ENCODE measurements at places on chromosomes 5 and 9.

- no peak for DNase-seq
These were observed 246.3 kb downstream of the IRX2 start for GRCh38 chr5:2505217-2505616.

- no peak for DNase-seq
These were observed 122.0 kb downstream of the WDR70 start for GRCh38 chr5:37501152-37501551.

DNA sequence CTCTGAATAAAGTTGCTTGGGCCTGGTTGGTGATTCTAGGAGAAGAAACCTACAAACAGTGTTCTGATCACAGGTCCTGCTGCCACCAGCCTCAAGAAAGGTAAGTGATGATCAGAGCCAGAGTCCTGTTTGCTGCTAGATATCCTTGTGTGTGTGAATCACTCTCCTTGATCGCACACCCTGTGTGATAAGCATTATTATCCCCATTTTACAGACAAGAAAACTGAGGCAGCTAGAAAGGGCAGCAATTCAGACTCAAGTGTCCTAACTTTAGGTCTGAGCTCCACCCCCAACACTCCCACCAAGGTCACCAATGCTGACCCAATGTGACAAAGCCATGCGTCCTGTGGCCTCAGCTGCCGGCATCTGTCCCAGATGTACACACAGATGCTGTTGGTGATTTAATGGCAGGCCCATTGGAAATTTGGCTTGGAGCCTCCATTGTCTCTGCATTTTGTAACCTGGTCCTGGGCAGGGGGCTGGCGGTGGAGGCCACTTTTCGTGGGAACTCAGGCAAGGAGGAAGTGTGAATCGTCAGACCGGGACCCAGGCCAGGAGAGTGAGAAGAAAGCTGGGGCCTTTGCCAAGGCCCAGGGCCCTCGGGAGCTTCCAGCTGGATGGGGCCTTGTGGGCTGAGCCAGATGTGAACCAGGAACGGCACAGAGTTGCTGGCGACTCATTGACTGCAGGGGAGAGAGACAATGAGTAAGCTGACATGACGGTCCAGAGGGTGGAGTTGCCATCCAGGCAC is 29.8 kb upstream of the GGTA1 start:
- no peak for DNase-seq

DNA sequence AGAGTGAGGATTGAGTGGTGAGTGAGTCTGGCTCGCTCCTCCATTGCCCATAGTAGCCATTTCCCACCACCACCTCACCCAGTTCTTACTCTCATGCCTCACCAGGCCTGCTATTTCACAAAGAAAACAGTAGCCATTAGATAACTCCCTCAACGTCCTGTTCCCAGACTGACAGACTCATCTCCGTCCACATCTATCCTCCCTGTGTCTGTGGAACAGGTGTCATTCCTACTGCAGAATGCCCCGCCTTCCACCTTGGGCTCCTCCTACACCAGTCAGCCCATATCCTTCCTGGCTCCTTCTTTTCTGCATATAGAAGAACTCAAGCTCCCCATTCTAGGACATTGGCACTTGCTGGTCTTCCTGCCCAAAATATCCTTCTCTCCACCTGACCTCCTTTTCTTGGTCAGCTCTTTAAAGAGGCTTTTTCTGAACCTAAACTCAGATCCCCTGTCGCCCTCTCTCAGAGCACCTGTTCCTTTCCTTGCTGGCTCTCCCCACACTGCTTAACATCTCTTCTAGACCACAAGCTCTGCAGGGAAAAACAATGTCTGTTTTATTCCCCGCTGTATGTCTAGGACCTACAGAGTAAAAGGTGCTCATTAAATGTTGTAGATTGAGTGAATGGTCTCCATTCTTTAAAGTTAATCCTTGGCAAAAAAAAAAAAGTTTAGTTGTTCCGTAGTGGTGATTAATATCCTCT is 3.2 kb downstream of the TNFAIP8 start:
- DNase-seq, result no peak

GRCh38 chr5:137572042-137572695 is 73.0 kb upstream of the SPOCK1 start:
- DNase-seq, result no peak

DNA sequence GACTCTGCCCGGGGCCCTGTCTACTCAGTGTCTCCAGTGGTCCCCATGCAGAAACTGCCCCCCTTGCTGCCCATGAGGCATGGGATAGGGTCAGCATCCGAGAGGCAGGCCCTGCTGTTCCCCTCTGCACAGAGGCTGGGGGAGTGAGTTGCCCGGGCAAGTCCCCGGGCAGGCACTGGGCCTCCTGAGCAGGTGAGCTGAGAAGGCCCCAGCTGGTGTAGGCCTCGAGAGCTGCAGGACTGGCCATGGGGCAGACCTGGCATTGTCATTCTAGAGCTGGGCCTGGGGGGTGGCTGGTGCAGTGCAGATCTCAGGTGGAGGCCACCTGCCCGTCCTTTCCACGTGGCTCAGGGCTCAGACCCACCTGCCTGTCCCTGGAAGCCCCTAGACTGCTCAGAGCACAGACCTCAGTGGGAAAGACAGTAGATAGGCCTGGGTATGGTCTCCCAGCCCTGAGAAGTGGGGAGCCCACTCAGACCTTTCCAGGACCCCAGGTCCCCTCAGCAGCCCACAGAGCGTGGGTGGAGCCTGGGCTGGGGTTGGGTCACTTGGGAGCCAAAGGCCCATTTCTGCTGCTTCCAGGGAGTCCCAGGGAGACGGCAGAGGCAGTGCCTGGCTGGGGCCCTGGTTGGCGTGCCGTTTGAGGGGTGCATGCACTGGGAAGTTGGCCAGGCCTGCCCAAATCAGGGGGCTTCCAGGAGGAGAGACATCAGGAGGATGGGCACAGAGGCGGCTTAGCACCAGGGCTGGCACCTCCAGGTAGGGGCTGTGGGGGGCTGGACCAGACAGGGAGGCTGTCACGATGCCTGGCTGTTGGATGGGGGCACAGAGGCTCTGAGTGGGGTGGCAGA is 4.8 kb upstream of the NOTCH1 start:
- no peak for DNase-seq

GRCh38 chr9:38467404-38467803 is 43.1 kb upstream of the IGFBPL1 start:
- no peak for DNase-seq

DNA sequence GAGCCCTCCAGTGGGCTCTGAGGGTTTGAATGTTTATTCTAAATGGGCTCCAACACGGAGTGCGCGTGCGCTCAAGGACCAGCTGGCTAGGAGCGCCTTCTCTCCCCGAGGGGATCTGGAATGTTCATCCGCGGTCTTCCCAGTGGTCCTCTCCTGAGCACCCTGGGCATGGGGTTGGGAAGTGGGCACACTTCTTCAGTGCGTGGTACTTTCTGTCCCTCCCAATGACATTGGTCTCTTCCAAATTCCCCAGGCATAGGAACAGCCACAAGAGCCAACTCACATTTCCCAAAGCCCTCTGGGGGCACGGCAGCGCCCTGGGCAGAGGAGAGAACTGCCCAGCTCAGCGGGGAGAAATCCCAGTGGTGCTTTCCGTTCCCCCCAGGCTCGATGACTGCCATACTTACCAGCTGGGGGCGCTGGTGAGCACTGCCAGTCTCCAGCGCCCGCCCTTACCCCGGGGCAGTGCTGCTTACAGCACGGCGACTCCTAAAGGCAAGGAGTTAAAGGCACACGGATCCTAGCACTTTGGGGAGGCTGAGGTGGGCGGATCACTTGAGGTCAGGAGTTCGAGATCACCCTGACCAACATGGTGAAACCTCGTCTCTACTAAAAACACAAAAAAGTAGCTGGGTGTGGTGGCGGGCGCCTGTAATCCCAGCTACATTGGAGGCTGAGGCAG is 29.9 kb upstream of the OBP2B start:
- DNase-seq, result peak; percentile 62

GRCh38 chr9:15543047-15543813 is 9.6 kb upstream of the CCDC171 start:
- DNase-seq, result no peak
